ENCODE measurements at places on chromosomes 16 and 17. TPM values are rescaled to one million over a fixed set of nuclear protein-coding genes. Genes with fewer than 3 reads are reported as not detected.

The KRTAP4-1 gene
- not detected for polyA plus RNA-seq

The RILP gene
- polyA plus RNA-seq, result 10.1 TPM

DNA sequence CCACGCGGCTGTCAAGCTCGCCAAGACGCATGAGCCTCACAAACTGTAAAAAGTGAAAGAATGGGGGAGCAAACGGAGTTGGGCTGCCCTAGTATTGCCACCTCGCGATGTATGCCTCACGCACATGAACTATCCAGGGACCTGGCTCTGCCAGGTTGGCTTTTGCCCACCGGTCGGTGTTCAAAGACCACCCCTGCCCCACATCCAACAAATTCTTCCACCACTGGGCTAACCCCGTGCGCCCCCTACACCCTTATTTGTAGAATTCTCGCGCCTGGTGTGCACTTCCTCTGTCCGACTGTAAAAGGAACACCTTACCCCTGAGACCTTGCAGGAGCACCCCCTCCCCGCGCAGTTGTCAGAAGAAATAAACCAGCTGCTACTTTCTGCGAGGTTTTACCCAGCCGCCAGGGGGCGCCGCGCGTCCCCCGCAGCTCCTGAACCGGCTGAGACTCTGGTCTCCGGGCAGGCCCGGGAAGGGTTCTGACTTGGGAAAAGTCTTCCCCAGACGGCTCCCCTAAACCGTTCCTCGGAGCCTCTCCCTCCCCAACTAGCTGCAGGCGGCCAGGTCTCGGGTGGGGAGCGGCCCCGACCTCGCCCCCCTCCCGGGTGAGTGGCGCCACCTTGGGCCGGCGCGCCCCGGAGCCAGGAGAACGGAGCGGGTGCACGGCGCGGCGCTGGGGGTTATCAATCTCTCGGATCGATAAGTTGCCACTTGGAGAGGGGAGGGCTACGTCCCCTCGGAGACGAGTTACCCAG is 1.7 kb upstream of the ZNF423 start:
- no peak for DNase-seq

GRCh38 chr16:30379158-30379783 is 3.1 kb downstream of the SEPTIN1 start:
- no peak for DNase-seq

DNA sequence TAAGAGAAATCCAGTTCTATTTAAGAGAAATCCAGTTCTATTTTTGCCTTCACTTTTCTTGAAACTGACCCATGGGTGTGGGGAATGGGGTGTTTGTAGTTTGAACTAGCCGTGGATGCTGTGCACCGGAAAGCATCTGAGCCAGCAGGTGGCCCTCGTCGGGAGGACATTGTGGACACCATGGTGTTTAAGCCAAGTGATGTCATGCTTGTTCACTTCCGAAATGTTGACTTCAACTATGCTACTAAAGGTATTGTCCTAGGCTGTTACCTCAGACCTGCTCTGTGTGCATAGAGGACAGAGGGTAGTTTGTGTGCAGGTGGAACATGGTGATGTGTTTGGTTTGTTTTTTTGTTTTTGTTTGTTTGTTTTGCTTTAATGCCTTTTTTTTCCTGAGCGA is 3.3 kb downstream of the ATXN2L start:
- DNase-seq, result no peak

GRCh38 chr17:56616239-56616638 is 22.7 kb downstream of the NOG start:
- DNase-seq, result no peak

DNA sequence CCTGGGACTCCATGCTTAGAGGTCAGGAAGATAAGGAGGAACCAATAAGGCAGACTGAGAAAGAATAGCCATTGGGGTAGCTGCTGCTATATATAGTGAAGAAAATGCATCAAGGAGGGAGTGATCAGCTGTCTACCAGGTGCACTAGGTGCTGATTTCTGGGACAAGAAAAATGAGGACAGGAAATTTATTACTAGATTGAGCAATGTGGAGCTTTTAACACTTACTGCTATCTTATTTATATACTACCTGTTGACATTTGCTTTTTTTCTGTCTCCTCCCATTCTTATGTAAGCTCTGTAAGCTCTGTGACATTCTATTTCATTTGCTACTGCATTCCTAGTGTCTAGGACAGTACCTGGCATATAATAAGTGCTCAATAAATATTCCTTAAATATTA is 53.7 kb upstream of the DHX40 start:
- DNase-seq, result no peak

DNA sequence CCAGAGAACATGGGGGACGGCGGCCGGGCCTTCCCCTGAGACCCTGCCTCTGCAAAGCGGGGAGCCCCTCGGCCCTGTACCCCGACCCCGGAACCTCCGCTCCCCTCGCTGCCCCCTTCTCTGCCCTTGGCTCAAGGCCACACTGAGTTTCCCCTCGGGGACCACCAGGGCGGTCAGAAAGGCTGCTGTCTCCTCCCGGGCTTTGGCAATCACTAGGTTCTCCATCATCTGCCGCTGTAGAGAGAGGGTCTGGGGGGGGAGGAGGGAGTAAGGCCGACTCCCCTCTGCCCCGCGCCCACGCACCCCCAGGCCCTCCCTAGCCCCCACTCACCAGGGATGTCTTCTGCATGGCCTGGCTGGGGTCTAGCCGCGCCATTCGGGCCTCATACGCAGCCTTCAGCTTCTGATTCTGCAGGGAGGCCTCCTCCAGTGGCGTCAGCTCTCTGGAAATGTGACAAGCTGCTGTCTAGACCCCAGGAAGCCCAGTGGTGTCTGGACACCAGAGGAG is 8.4 kb downstream of the VPS9D1 start:
- no peak for DNase-seq

DNA sequence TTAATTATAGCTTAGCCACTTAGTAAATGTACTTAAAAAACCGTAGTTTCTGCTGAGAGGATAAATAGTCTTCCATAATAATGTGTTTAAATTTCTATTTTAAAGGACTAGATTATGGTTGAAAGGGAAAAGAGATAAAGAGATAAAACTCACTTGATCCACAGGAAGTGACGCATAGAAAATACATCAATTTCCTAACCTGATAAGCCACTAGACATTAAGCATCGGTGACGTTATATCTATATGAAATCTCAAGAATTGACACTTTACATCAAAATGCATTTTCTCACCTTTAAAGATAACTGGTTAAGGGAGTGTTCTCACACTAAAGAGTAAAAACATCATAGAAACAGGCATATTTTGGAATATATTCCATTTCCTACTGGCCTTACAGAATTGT is 5.8 kb downstream of the FBXO47 start:
- no peak for DNase-seq

GRCh38 chr16:87952751-87953150 is 1.5 kb downstream of the BANP start:
- no peak for DNase-seq

DNA sequence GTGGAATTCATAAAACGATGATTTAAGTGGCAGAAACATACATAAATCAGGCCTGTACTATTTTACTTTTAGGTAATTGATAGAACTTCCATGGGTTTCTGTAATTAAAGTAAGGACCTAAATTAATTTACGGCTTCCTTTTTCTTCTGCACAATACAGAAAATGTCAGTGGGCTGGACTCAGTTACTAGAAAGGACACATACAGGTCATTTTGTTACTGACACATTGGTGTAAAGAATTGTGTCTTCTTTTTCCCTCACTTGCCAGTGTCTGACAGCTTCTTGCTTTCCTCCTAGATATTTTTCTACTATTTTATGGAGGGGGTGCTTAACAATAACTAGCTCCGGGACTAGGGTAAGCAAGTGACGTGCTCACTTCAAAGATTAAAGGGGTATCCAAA is 304.8 kb downstream of the RBFOX1 start:
- DNase-seq, result no peak

DNA sequence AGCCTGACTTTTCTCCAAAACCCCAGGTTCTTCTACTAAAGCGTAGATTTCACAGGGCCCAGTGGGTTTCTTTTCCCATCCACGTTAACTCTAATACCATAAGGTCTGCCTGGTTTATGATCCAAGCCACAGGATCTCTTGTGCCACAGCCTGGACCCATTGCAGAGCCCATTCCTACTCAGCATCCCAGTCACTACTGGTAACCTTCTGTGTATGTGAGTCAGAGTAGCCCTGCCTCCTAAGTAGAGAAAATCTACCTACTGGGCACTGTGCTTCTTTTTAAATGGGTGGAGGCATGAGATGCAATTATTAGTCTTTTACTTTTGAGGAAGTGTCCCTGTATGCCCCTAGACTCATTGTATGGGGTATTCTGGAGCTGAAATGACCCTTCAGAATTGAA is 13.5 kb downstream of the CCL11 start:
- DNase-seq, result no peak

DNA sequence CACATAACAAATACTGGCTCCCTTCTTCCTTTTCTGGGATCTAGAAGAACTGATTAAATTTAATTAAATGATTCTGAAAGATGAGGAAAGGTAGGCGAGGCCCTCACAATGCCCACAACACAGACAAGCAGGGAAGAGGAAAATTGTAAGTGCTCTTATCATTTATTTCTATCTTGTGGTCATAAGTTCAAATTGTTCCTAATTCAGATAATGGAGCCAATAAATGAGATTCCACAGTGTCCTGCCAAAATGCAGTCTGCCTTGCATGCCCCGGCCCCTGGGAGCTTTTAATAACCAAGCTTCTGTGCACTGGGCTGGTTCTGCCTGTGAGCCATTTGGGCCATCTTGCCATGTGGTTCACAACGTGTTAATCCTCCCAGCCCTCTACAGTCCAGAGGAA is 97.0 kb downstream of the CMC2 start:
- DNase-seq, result peak; percentile 6
